T-helper 2 cell (primary cell): ENCODE measurements at places on chromosomes 7 and 10.

GRCh38 chr10:86964061-86964846 lies 4.0 kb upstream of the ADIRF start:
- no peak for DNase-seq

DNA sequence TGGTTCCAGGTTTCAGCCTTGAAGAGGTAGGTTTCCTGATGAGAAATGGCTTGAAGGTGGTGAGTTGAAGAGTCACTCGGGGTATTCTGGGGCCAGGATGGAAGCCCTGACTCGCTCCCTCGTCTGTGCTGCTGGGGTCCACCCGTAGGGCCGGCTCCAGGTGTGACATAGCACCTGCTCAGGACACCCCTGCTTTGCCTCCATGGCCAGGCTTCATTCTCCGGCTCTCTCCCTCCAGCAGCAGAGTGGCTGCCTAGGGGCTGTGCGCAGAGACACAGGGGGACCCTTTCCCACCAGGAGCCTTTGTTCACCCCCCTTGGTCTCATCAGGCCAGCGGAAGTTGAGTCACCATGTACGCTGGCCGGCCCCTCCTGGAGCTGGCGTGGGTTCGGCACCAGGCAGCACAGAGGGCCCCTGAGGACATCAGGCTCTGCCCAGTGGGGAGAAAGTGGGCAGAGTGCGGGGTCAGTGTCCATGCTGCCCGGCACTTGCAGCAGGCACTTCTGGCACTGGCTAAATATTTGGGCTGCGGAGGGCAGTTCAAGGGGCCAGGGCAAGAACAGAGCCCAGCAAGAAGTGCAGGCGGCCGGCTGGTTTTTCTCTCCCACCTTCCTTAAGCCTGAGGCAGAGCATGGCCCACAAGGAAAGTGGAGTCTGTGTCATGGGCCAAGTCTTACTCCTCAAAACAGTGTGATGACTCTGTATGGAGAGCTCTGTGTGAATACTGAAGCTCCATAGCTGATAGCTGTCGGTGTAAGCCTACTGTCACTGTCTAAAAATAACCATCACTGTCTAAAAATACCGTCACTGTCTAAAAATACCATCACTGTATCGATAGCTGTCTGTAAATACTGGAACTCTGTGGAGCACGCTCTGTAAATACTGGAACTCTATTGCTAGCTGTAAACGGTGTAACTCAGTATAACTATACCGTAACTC lies 3.7 kb upstream of the PRKAR1B start:
- DNase-seq: no peak

GRCh38 chr7:75591467-75592255 lies 99.5 kb downstream of the SPDYE5 start:
- DNase-seq: no peak

GRCh38 chr7:36796850-36797536 lies 72.7 kb upstream of the AOAH start:
- DNase-seq: no peak

- no peak for DNase-seq
Measured at GRCh38 chr10:26624006-26624405, 73.5 kb upstream of the PDSS1 start.

- DNase-seq: no peak
Measured at GRCh38 chr7:106778656-106779250, 86.3 kb upstream of the PIK3CG start.

DNA sequence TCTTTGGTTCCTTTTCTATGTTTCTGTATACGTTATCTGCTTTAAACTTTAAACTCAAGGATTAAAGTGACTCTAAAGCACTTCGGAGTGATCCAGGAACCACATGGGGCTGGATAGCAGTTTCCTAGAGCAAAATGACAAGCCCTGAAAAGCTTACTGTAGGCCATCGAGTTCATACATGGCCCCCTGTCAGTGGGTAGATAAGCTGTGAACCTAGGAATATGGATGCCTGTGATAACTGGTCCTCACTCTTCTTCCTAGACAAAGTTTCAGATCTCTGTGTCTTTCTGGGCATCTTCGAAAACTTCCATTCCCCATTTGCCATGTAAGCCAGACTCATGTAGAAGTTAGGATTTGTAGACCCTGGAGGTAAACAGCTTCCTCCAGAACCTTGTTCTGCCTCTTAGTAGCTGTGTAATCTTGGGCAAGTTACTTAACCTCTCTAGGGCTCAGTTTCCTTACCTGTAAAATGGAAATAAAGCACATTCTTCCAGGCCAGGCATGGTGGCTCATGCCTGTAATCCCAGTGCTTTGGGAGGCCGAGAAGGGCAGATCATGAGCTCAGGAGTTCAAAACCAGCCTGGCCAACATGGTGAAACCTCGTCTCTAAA lies 49.3 kb upstream of the KMT2E start:
- no peak for DNase-seq

DNA sequence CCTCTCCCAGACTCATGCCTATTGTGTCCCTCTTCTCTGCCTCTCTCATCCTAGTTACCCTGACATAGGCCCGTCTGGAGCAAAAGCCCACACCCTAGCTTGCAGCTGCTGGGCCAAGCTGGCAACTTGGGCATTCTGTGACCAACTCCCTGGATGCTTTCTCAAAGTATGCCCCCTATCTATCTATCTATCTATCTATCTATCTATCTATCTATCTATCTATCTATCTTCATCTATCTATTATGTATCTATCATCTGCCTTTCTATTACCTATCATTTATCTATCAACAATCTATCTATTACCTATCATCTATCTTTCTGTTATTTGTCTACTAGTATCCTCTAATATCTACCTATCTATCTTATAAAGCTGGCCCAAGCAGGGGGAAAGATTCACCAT lies 45.4 kb upstream of the COL13A1 start:
- no peak for DNase-seq

DNA sequence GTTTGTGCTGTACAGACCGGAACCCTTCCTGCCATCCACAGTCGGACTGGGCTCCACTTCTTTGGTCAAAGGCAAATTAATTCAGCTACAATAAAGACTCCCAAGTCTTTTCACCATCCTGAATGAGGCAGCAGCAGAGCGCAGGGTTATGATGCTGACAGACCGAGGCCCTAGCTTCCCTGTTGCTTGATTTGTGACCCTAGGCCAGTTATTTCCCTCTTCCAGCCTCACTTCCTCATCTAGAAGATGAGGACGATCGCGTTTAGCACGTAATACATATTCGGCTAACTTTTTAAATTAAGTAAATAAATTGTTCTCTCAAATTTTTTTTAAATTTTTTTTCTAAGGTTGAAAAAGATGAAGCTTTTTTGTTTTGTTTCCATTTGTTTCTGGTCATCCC lies 18.1 kb downstream of the ADRB1 start:
- no peak for DNase-seq

DNA sequence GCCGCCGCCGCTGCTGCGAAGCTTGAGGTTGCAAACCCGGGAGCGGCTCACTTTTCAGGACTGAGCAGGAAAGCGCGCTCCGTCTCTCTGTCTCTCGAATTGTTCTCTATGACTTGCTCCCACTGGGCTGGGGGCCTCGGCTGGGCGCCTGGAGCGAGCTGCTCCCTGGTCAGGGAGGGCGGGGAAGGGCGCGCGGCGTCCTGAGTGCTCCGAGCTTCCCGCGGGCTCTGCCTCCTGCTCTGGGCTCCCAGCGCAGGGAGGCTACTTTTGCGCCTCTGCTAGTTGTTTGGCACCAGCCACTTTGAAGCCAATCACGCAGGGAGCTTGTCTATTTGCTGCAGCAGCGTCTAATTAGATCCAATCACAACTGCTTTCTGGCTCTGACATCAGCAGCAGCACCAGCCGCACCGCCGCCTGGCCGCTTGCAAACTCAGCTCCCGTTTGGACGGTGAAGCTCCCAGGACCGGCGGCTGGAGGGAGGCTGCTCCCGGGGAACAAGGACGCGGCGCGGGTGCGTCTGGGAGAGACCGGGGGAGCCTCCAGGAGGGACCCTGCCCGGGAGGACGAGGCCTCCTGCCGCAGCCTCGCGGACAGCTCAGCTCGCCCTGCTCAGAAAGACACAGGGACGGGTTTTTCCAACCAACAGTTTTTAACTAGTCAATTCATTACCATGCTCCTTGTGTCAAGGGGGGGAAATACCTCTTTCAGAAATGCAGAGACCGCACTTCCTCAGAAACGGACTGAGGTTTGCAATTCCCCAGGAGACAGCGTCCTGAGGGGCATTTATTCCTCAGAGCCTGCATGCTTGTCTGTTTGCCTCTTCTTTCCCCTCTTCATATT lies at the start of gene ADARB2:
ADARB2 (minus strand) TSS at position 304 of the 840 bp plus-strand sequence.
- no peak for DNase-seq

GRCh38 chr10:100508691-100509150 lies 10.9 kb downstream of the SEC31B start:
- DNase-seq: peak; percentile 89

DNA sequence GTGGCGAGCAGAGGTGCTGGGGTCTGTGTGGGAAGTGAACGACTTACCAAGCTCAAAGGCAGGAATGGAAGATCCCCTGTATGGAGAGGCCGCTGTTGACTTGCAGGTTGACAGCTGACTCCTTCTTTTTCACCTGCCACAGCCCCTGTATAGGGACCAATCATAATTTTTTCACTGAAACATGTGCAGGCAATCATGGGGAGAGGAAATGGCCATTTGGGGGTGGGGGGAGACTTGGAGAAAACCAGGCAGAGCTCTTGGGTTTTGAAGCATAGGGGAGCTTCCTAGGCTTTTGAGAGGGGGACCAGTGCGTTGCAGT lies 101.4 kb downstream of the WDR37 start:
- no peak for DNase-seq

DNA sequence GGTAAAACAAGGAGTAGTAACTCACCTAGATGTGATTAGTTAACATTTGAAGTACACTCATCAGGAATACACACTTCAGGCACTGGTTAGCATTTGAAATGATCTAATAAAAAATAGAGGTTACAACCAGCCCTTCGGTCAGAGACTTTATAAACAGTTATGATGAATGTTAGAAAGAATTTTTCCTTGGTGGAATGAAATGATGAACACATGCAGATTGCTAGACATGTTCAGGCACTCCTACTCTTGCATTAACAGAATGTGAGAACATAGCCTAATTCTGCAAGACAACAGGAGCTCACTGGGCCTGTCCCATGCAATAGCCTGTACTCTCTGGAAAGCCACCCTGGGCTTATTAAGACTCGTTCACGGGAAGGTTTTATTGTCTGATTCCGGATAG lies 47.3 kb upstream of the TECTB start:
- no peak for DNase-seq

- DNase-seq: no peak
Measured at GRCh38 chr10:75857269-75857846, 425.9 kb downstream of the LRMDA start.

- DNase-seq: no peak
Measured at GRCh38 chr7:46004965-46005364, 83.9 kb upstream of the IGFBP3 start.

DNA sequence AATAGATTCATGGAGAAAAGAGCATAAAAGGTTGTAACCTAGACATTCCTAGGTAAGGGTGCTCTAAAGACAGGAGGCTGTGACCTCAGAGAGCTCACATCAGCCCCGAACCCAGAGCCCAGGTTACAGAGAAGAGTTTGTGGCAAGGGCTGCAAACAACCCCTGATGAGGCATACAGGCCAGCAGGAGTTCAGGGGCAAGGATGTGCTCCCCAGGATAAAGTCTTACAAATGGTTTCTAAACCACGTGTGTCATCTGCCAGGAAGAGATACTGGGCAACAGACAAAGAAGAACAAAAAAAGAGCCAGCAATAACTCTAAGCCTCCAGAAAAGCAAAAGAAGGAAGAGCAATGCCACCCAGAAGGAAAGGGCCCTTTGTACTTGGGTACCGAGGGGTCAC lies 27.7 kb downstream of the NCAPG2 start:
- no peak for DNase-seq

- DNase-seq: no peak
Measured at GRCh38 chr10:113869789-113870188, 15.3 kb downstream of the NHLRC2 start.

- DNase-seq: no peak
Measured at GRCh38 chr10:133267293-133267692, 9.4 kb downstream of the ADAM8 start.

DNA sequence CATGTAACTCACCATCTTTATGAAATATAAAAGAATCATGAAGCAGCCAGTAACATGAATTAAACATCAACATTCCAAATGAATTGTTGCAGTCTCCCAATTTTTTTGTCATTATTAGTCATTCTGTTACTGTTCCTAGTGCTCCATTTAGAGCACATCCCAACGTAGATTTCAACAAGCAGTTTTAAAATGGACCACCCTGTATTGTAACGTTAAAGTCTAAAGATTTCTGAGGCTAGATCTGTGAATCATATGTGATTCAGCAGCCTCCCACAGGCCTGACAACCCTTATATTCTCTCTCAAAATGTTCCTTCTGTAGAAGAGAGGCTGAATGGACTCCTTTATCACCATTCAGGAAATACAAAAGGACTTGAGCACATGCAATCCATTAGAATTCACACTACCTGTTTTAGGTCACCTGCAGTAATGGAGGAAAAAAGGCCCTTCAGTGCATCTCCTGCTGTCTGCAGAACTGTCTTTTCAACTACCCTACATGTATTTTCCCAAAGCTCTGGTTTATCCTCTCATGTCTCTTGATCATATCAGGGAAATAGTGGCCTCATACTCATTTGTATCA lies 81.4 kb downstream of the CACNA2D1 start:
- no peak for DNase-seq

- no peak for DNase-seq
Measured at GRCh38 chr7:147033641-147034040, 917.0 kb downstream of the CNTNAP2 start.

DNA sequence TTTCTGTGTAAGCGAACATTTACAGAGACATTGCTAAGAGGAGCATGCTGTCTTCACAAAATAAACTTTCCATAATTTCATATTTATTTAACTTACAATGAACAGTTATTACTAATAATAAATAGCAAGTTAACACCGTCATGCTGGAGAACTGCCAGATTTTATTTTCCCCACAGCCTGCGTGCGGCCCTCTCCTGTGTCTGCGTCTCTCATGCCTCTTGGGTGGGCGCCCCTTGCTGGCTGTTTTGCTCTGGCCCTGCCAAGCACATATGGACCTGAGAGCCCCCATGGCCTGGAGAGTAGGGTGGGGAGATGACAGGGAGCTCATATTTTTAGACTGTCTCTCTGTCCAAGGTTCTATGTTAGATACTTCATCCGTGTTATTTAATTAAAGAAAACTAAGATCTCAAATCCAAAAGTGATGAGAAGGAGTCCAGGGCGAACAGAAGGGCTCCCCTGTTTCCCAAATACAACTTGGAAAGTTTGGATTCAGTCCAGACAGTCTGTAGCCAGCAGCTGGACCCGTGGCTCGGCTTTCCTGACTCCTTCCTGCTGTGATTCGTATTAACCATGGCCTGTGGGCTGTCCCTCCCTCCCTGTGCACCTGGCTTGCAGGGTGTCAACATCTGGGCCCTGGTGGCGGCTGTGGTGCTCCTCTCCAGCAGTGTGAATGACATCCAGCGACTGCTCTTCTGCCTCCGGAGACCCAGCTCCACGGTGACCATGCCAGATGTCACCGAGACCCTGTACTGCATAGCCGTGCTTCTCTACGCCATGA lies 20.5 kb downstream of the FBH1 start:
- no peak for DNase-seq

GRCh38 chr10:19966751-19967150 lies 150.5 kb downstream of the PLXDC2 start:
- no peak for DNase-seq
